ENCODE measurements at places on chromosomes 7 and 10.

DNA sequence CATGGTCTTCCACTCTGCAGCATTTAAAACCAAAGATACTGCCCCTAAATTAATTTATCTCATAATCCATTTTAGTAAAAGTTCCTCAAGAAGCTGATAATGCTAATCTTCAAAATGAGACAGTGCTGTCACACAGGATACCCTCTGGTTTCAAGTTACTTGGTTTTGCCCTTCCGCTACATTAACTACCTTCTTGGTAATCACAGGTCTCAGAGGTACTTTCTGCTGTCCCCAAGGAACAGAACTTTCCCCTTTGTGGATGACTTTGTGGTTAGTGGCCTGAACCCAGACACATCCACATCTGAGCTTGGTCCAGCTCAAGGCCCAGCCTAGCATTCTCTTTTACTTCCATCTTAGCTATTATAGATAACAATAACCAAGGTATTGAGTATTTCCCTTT lies 88.8 kb upstream of the TMEM26 start:
- no peak for DNase-seq

DNA sequence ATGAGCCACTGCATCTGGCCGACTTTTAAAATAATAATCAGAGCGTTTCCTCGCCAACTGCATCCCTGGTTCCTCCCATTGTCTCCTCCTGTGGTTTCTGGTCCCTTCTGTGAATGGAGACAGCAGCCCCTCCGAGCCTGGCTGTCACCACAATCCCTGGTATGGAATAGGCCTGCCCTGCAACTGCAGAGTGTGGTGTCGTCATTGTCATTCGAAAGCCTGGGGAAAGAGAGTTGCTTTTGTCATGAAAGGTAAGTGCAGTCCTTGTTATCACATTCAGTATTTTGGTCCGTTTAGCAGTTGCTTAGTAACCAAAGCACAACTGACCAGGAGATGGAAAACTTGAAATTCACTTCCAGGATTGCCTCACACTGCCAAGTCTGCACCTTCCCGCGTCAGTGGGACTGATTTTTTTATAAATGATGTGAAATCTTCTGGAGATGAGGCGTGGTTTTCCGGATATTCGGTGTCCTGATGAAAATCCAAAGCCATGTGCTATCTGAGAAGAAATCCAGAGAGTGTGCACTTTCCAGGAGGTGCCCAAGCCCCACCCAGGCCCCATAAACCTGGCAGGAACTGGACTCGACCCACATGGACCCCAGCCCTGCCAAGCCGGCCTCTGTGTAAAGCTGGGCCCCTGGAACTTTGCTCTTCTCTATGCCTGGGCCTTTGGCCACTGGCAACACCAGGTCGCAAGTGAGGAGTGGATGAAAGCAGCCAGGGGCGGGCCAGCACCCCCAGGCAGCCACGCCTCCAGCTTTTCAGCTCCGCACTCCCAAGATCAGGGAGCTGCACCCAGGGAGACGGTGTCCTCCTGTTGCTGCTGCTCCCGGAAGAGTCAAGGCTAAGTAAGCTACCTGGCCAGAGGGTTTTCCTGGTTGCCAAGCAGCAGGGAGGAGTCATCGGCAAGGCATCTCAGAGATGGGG lies 133.7 kb upstream of the SH2B2 start:
- DNase-seq = peak; percentile 49

- no peak for DNase-seq
Observed at GRCh38 chr10:130244928-130245495, 108.8 kb downstream of the GLRX3 start.

GRCh38 chr10:85524001-85524666 lies 842.5 kb downstream of the GRID1 start:
- no peak for DNase-seq

DNA sequence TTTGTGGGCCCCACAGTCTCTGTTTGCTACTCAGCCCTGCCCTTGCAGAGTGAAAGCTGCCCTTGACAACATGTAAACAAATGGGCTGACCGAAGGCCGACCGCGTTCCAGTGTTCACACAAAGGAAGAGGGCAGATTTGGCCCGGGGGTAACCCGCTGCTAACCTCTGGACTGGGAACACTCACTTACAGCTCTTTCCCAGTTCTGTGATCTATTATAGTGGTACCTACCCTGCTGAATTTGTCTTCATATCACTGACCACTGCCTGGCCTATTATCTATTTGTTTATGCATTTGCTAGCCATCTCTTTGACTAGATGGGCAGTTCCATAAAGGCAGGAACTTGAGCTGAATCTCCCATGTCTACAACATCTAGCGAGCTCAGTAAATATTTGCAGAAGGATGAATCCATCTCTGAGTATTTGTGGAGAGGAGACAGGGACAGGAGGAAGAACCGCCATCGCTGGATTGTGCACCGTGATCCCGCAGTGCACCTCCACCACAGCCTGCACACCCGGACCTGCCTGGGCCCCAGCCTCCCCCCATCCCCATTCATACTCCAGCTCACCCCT lies 15.2 kb downstream of the SLC29A3 start:
- DNase-seq = no peak

DNA sequence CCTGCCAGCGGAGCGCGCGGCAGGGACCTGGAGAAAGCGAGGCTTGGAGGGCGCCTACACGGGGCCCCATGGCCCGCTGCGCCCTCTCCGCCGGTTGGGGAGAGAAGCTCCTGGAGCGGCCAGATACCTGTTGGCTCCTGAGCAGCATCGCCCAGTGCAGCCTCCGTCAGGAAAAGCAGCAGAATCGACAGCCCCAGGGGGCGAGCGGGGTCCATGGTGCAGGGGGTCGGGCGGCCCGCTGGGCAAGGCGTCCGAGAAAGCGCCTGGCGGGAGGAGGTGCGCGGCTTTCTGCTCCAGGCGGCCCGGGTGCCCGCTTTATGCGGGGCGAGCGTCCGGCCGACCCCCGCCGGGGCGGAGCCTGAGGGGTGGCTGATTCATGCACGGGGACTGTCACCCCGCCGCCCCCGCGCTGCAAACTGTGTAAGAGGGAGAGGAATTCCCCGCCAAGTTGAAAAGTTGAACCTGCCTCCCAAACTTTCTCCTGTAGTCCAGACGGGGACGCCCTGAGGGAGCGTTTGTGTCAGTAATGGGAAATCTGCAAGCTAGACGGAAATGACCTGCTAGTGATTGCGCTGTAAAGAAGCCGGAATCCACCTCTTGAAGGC lies at the start of gene TFPI2:
Gene TFPI2, minus strand, starts transcription at position 290 of the 605 bp plus-strand sequence. Its CDS starts 75 bp downstream, at position 215.
- DNase-seq = no peak

DNA sequence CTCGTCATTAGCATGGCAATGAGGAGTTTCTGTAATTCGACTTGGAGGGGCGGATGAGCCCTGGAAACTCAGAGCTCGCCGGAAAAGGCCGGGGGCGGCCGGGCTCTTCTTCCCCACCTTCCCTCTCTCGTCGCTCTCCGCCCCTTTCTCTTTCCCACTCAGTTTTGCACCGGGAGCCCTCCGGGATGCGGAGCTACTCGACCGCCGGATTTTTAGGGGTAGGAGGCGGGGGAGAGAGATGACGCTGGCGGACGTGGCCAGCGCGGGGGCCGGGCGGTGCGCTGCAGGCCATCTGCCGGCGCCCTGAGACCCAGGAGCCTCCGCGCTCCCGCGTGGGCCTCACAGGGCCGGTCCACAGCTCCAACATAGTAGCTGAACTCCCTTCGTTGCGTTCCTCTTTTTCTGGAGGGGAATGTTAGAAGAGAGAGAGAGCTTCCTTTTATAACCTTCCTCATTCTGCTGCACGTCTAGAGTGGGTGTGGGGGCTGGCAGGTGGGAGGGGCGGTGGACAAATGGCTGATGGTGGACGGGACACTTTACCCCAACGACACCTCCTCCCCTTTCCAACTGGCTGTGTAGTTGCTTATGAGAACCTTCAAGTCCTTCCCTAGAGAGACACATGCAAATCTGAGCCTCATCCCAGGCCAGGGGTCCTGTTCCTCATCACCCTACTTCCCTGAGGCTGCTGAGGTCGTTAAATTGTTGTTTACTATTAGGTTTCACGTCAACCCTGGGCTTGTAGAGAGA lies 1.1 kb upstream of the HOXA1 start:
- DNase-seq = no peak

GRCh38 chr10:34031400-34031799 lies 696.9 kb upstream of the NRP1 start:
- no peak for DNase-seq
